ENCODE measurements at places on chromosomes 1 and 21.

DNA sequence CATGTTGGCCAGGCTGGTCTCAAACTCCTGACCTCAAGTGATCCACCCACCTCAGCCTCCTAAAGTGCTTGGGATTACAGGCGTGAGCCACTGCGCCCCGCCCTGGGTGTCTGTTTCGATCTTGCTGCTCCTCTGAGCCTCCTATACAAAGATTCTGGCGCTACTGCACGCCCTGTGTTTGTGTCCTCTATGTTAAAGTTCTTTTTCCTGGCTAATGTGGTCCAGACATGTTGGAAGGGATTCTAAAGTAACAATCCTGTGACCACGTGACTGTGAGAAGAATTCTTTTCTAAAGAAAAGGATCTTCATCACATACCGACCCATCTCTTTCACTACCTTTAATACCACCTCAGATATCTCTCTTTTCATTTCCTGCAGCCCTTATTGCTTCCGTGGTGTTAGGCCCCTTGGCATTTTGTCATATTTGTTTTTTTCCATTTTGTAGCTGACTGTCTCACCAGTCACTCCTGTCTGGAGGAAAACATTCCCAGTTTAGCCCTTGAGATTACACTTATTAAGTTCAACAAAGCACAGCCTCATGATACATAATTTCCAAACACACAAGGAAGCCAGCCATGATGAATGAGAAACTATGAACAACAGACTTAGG lies 27.2 kb upstream of the ENO1 start:
- DNase-seq: no peak

DNA sequence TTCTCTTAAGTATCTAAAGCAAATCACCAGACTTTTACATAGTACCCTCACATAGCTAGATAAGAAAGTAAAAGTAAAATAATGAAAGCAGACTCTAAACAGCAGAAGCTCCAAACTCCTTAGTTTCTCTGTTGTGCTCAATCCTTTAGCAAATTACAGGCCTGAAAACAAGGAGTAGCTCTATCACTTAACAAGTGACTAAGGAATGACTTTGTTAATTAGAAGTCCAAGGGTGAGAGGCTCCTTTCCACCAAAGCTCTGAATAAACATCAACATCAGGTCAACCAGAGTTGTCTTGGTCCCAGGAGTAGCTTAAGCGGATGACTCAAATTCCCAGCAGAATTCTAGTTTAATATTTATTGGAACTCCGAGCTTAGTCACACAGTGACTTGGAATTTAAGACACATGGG lies 5.9 kb downstream of the NRIP1 start:
- DNase-seq: no peak

- no peak for DNase-seq
Measured at GRCh38 chr1:2209400-2210083, 15.0 kb upstream of the FAAP20 start.

GRCh38 chr1:97174039-97174704 lies 452.6 kb downstream of the PTBP2 start:
- DNase-seq: no peak

- DNase-seq: no peak
Measured at GRCh38 chr1:238832106-238832505, 554.3 kb upstream of the CHRM3 start.

Data from tibial nerve (tissue), 4 donors.